ENCODE measurements at places on chromosomes 4 and X.
A peak's percentile ranks its signal among the peaks of the same experiment; 100 is the strongest.

DNA sequence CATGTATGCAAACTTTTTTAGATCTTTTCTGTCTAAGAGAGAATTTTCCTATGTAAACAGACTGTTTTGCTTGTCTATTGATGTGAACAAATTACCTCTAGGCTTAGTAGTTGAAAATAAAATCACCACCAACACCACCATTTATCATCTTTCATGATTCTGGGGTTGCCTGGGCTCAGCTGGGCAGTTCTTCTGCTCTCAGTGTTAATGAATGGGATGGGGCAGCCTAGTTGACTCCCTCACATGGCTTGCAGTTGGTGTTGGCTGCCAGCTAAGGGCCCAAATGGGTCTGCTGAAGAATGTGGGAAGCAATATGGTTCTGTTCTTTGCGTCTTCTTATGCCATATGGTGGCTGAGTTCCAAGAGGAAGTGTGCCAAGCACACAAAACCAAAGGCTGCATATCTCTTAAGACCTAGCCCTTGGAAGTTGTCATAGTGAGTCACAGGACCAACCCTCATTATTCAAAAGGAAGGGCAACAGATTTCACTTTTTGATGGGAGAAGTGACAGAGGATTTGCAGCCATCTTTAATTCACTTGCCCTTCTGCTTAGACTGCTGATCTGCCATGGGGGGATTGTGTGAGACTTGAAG, 17.9 kb downstream of the REELD1 start:
- no peak for DNase-seq

- DNase-seq, result no peak
Observed at GRCh38 chr4:106186201-106186600, 129.8 kb downstream of the TBCK start.

GRCh38 chr4:155094201-155094820, 114.1 kb upstream of the NPY2R start:
- DNase-seq, result no peak

DNA sequence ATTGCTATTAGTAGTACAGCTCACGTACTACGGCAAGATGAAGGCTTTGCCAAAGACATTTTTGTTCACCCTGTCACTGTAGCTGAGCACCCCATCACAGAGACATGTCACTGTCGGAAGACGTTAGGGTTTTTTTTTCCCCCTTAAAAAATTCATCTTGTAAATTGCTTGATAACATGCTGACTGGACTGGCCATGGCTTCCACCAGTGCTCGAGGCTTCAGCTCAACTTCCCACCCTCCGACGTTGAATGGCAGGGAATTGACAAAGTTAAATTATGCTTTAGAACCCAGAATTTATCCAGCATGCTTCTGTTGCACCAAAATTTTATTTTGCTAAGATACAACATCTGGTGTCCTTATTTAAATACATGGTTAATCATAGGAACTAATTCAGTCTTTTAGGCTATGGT, 707 bp upstream of the OTUD4 start:
- no peak for DNase-seq

DNA sequence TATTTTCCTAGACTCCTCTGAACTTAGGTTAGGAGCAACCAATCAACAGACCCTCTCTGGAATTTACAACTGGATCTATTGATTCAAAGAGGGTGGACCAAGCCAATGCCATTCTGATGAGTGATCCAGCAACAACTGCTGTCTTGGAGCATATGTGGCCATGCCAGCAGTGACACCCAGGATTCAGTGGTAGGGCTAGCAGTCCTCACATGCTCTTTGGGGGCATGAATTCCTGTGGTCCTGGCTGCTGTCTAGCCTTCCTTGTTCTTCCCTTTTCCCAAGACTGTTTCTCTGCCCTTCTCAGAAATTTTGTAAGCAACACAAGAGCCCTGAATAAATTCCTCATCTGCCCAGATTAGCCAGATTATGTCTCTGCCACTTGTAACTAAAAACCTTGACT, 61.5 kb upstream of the GATB start:
- DNase-seq, result no peak

GRCh38 chr4:152090543-152090942, 329.7 kb upstream of the GATB start:
- no peak for DNase-seq

- peak; percentile 15 for DNase-seq
Observed at GRCh38 chrX:119622356-119623232, 16.4 kb upstream of the NKRF start.

- DNase-seq, result no peak
Observed at GRCh38 chr4:61143461-61143860, 56.7 kb upstream of the ADGRL3 start.

DNA sequence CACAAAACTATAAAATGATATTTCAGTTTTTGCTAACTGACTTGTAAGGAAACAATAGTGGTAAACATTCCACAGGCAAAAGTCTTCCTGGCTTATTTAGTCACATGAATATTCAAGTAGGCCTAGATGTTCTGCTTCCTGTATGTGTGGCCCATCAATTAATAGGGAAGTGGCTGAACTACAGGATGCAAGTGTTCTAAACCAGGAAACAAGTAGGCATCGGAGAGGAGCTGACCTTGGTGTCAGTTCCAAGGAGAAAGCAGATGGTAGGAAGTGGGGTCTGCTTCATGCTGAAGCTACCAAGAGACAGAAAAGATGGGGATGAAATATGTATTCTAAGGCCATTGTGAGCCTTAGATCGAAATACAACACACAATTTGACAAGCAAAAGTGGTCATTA, 149.7 kb downstream of the ANTXR2 start:
- no peak for DNase-seq

GRCh38 chrX:136250191-136251040, 784 bp downstream of the MAP7D3 start:
- DNase-seq, result no peak

- DNase-seq, result no peak
Observed at GRCh38 chrX:9706421-9706820, 59.2 kb downstream of the GPR143 start.

- DNase-seq, result no peak
Observed at GRCh38 chr4:142129931-142130330, 493.5 kb downstream of the IL15 start.

DNA sequence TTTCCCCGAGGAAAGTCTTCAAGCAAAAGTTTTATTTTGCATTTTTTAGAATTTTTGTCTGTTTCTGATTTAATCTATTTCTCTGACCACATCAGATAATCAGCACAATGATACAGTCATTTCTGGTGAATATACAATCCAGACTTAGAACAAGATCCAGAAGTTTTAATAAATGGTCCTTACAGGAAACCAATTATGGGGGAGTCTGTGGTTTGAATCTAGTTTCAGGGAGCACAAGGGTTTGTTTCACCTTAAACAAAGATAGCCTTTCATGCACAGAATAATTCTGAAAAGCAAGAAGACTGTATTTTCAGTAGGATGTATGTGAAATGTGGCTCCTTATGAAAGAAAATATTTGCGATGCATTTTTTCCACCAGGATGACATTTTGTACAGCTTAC, 158.5 kb upstream of the ARSJ start:
- no peak for DNase-seq

- DNase-seq, result peak; percentile 31
Observed at GRCh38 chr4:120870279-120870673, 52.2 kb downstream of the PRDM5 start.

DNA sequence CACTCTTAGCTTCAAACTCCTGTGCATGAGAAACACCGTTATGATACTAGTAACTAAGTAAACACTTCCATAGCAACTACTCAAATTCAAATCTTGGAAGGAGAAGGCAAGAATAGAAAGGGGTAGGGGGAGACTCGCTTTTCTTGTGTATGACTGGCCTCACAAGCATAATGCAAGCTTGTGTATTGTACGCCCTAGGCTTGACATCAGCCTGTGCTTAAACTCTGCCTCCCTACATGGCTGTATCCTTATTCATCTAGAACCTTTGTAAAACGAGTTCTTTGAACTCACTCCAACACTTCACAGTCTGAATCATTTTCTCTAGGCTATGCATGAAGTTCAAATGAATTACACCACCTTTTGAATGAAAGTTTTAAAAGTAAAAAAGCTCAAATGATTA, 1071.2 kb upstream of the ADGRL3 start:
- DNase-seq, result no peak

DNA sequence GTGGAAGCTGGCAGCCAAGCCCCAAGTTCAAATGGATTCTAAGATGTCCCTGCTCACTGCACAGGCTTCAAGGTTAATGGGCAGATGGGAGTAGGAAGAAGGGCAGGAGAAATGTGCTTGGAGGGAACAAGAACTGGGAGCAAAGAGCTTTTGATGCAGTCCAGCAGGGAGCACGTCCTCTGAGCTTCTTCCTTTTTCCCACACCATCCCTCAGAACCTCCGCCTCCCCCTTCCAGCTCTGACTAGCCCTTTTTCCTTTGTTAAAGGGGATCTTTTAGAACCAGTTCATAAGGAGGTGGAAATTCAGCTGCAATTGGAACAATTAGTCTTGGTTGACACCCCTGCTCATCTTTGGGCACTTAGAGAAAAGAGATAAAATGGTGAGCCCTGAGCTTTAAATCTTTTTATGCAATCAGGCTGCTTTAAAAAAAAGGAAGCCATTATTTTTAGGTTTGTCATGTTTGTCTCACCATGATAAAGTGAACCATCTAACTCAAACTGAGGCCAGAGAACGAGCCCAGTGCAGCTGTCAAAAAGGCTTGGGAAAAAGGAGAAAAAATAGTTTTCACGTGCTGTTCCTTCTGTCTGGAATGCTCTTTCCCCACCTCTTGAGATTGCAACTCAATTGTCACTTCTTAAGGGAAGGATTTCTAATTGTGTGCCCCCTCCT, 135.8 kb upstream of the IL1RAPL2 start:
- DNase-seq, result no peak

DNA sequence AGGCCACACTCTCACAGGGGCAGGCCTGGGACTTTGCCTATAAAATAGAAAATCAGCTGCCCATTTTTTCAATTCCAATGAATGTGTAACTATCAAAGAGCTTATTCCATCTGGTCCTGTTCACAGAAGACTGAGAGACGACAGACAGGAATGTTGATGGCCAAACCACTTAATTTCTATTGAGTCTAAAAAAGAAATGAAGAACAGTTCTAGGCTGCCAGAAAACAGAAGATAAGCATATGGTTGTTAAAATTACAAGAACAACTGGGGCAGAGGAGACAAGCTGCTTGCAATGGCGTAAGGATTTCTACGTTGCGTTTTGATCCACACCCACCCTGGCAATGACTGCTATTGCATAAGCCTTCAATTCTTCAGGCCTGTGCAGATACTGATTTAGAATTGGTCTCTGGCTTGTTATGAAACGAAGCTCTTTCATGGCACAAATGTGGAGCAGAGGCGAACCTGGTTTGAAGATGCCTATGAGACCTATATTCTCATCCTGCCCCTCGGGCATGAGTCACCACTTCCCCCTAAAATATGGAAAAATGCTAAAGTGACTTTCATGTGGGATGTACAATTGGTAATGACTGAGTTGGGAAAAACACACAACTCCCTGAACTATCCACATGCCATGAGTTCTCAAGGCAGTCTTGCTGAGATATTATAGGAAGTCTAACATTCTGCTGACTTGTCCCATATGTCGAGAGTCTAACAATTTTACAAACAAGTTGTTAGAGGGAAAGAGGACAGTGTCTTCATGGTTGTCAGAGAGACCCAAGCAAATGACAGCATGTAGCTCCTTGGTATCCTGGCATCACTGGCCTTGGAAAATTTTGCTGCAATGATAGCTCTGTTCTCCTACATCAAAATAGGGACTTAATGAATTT, 37.9 kb upstream of the SORBS2 start:
- DNase-seq, result peak; percentile 37

DNA sequence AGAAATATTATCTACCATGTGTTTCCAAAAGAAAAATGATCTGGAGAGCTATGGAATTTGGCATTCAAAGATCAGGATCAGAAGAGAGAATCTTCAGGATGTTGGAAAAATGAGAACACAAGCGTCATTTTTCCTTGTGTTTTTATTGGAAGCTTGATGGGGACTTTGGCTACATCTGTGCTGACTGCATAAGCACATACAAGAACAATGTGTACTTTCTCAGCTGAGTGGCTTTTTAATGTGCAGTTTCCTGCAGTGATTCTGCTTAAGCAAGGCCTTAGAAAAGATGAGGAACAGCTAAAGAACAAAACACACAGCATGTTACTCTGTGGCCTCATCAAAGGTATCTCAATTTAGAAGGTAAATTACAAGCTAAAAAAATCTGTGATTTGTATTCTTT, 1039.9 kb downstream of the GLUD2 start:
- DNase-seq, result no peak

DNA sequence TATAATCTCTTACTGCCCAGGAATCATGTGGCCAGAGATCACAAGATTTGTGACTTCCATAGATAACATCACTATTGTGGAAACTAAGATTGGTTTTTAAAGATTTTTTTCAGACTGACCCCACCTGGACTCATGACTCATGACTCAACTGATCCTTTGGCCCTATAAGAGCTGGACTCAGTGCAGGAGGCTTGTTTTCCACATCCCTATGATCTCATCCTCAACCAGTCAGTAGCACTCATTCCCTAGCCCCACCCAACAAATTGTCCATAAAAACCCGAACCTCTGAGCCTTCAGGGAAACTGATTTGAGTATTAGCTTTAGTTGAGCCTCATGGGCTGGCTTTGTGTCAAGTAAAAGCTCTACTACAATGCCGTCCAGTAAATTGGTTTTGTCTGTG, 7.9 kb upstream of the NOCT start:
- no peak for DNase-seq

DNA sequence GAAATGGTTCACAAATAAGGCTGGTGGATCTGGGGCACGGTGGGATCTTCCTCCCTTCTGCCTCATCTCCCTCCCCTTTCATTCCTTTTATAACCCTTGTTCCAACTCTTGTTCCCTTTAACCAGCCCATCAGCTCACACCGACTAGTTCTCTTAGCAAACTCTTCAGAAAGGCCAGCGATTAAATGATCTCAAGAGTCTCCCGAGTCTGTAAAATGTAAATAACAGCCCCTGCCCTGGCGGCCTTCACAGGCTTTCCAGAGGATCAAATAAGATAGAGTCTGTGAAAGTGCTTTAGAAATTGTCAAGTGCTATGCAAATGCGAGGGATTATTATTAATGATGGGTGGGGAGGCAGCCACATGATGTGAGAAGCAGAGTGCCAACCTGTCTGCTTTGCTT, 27.1 kb downstream of the TSC22D3 start:
- no peak for DNase-seq

- DNase-seq, result peak; percentile 87
Observed at GRCh38 chrX:41084893-41085511, at the start of gene USP9X. Gene USP9X (plus strand): TSS chrX:41085445. CDS start chrX:41123629, 38,184 bp downstream.

GRCh38 chr4:5237086-5237660, 185.9 kb downstream of the STK32B start:
- DNase-seq, result no peak

DNA sequence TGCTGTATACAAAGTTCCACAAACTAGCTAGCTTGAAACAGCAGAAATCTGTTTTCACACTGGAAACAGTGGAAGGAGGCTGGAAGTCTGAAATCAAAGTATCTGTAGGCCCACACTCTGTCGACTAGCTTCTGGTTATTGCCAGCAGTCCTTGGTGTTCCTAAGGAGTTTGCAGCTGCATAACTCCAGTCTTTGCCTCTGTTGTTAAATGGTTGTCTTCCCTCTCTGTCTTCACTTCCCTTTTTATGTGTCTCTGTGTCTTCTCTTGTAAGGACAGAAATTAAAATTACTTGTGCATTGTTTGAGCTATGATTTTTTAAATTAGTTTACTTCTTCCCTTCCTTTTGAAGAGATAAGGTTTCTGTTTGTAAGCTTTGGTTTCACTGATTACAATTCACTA, 8.2 kb downstream of the MTHFD2L start:
- DNase-seq, result no peak

GRCh38 chrX:27336466-27337091, 126.6 kb downstream of the PPP4R3C start:
- DNase-seq, result peak; percentile 56

All from body of pancreas (tissue), 4 donors.